ENCODE measurements at places on chromosomes 2 and 18.

- no peak for DNase-seq
Measured at GRCh38 chr2:74010087-74010541, 25.4 kb downstream of the TET3 start.

GRCh38 chr2:74077636-74078035, 70.1 kb downstream of the BOLA3 start:
- no peak for DNase-seq

GRCh38 chr2:199596549-199596948, 138.8 kb upstream of the SATB2 start:
- no peak for DNase-seq

DNA sequence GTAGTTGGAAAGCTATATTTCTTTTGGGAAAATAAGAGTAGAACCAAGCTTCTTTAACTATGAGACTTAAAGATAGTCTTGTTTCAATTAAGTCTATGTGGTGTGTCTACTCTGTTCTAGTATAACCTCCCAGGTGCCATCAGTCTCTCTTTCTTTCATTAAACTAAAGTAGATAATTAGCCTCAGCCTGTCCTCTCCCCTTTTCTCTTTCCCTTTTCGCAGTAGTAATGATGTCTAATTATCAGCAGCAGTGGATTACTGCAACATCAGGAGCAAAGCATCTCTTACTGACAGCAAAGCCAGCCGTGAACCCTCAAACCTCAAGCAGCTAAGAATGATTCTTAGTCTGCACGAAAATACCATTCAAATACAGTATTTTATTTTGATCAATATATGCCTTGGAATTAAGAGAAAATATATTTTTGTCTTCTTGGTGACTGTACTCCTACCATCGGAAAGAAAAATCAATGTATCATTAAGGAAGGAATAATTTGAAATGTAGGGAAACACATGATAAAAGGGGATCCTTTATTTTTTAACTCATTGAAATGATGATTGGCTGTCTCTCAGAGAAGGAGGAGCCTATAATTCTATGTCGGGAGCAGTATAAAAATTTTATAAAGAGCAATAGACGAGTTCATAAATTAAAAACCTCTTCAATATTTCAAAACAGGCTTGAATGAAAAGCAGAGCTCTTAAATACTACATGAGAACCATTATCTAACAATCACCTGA, 4.5 kb downstream of the NOL4 start:
- no peak for DNase-seq

DNA sequence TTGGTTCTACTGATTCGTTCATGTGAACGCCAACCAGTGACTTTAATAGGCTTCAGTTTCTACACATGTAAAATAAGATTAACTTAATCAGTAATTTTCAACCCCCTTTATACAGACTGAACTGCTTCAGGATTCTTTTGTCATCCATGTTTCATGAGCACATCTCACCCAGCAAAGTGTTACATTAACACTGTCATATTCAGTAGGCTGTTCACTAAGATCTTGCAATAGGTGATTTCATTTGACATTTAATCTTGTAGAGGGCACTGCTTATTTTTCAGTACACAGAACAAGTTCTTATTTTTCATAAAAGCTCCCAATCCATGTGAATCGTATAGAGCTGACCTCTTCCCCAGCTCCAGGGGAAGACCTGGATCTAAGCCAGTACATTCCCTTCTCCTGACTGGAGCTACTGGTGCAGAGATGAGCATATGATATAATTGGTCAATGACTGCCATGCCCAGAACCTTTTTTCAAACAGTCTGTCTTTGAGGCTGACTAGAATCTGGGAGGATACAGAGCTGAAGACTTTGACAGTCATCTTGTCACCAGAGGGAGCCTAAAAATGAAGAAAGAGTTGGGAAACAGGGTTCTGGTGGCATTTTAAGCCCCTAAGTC, 72.2 kb upstream of the CHRNA1 start:
- no peak for DNase-seq

GRCh38 chr2:17657759-17658158, 95.9 kb downstream of the SMC6 start:
- no peak for DNase-seq

- no peak for DNase-seq
Measured at GRCh38 chr2:227219312-227220105, 55.1 kb downstream of the COL4A3 start.

- no peak for DNase-seq
Measured at GRCh38 chr18:22711192-22711685, 221.9 kb upstream of the RBBP8 start.

GRCh38 chr2:69237070-69237670, 149.9 kb downstream of the GFPT1 start:
- no peak for DNase-seq

GRCh38 chr2:110182449-110182848, 22.4 kb downstream of the NPHP1 start:
- DNase-seq, result no peak

- no peak for DNase-seq
Measured at GRCh38 chr2:218975060-218975777, 9.8 kb downstream of the FEV start.

DNA sequence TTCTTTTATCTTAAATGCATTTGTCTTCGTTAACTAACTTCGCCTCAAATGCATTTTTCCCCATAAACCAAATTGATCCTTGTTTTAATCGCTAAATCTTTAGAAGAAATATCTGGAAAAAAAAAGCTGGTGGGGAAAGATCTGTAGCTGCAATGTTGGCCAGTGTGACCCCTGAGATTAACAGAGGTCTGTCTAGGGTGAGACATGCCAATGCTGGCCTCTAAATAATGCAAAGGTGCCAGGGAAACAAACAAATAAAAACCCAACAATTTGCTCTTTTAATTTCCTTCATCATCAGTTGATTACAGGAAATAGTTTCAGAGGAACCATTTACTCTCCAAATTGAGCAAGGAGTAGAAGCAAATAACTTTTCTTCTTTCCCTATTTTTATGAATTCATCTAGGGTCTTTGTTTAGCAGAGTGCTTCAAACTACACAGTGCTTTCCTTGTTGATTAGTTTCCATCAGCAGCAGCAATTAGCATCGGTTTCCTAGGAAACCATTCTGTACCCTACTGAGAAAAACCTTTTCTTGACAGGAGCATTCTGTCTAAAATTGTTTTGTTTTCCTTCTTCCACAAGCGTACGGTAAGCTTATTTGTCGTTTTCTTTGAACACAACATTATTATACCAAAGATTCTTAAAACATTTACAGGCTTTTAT, 100.5 kb upstream of the UNC80 start:
- no peak for DNase-seq

DNA sequence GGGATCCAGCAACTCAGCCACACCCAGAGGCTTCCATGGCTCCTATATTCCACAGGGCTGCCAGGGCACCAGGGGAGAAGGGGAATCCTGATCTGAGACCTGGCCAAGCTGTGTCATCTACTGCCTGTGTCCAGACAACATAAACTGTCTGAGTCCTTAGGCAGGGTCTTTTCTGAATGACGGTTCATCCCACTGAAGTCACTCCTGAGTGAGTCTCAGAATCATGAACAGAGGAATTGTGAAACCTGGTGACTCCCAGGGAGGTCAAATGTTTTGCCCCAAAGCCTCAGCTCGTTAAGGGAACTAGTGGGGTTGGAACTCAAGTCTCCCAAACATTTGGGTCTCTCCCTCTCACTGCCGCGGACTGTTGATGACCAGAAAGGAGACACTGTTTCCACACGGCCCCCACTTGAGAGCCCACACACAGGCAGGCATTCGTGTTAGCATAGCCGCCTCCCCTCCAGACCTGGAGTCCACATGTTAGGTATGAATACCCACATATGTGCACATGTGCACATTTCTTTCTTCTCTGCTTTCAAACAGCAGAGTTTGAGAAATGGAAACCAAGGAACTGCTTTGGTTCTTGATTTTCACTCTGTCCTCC, 125.0 kb upstream of the MSH6 start:
- DNase-seq, result no peak

- no peak for DNase-seq
Measured at GRCh38 chr18:43350176-43350575, 72.9 kb upstream of the SYT4 start.

DNA sequence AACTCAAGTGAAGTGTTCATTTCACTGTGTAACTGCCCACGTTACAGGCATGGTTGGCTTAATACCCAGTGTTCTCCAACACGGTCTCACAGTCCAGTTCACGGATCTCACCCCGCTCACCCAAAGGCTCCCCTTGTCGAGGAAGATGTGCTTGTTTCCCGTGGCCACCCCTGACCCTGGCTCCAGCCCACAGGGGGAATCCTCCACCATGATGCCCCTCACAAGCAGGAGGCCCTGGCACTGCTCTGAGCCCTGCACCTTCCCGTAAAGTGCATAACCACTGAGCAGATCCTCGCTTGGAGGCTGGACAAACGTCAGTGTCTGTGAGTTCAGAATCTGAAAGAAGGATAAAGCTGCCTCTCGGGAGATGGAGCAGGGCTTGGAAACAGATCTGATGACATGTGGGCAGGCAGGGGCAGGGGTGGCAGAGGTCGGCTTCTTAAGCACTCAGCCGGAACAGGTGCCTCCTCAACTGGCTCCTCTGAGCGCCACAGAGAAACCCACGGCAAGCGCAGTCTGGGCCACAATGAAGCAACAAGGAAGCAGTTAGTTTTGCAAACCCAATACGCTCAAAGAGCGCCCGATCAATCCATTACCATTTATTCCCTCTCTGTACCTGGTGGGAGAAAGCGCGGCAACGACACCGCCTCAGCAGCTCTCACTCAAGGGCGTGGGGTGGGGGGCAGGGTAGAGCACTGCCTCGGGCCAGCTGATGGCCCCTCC, 17.6 kb downstream of the HDAC4 start:
- DNase-seq, result no peak

- DNase-seq, result no peak
Measured at GRCh38 chr2:37355735-37356134, 11.3 kb downstream of the QPCT start.
